ENCODE measurements at places on chromosomes 4 and X.

- no peak for DNase-seq
Measured at GRCh38 chr4:6097581-6097980, 79.3 kb upstream of the C4orf50 start.

DNA sequence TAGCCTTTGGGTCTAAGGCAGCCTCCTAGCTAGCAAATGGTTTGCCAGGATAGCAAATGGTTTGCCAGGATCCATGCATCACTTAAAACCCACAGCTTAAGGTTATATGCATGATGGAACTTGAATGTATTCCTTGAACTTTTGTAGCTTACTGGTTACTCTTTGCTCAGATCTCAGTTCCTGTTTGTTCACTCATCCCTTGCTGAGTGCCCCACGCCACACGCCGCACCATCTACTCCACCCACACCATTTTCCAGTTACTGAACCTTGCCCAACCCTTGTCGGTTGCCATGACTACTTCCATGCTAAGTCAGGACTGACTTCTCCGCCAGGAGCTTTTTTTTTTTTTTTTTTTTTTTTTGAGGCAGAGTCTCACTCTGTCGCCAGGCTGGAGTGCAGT, 29.5 kb upstream of the XIAP start:
- DNase-seq = peak; percentile 78

- DNase-seq = no peak
Measured at GRCh38 chr4:13633671-13634070, 6.1 kb upstream of the BOD1L1 start.

GRCh38 chrX:101362757-101363156, 14.2 kb upstream of the TIMM8A start:
- DNase-seq = no peak

- DNase-seq = no peak
Measured at GRCh38 chrX:77776659-77777058, 9.4 kb downstream of the ATRX start.

- DNase-seq = no peak
Measured at GRCh38 chr4:4590546-4590945, 48.7 kb upstream of the STX18 start.

DNA sequence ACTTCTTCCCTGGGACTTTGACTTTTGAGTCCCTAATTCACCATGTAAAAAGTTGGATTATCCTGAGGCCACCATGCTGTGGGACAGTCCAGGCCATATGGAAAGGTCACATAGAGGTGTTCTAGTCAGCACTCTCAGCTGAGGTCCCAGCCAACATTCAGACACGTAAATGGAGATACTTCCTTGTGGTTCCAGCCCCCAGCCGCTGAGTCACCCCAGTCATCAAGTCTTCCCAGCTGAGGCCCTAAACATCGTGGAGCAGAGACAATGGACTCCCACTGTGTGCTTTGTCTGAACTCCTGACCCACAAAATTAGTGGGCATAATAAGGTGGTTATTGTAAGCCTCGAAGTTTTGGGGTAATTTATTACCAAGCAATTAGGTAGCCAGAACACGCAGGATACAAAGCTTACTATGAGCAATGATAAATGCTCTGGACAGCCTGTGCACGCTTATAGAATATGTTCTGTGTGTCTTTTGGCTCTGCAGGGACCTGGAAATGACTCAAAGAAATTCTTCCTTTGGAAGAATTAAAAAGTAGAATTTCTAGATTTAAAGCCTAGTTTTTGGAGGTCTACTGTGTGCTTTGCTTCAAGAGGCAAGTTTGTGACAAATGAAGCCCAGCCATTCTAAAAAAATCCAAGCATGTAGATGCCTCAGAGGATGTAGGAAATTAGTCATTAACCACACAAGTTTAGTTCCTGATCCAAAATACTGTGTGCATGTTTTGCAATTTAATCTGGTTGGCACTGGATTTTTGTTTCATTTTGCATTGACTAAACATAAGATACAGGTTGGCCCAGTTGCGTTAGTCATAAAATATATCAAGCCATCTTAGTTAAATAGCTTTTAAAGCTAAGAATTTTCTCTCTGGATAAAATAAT, 33.2 kb upstream of the SLC9A7 start:
- DNase-seq = peak; percentile 72

DNA sequence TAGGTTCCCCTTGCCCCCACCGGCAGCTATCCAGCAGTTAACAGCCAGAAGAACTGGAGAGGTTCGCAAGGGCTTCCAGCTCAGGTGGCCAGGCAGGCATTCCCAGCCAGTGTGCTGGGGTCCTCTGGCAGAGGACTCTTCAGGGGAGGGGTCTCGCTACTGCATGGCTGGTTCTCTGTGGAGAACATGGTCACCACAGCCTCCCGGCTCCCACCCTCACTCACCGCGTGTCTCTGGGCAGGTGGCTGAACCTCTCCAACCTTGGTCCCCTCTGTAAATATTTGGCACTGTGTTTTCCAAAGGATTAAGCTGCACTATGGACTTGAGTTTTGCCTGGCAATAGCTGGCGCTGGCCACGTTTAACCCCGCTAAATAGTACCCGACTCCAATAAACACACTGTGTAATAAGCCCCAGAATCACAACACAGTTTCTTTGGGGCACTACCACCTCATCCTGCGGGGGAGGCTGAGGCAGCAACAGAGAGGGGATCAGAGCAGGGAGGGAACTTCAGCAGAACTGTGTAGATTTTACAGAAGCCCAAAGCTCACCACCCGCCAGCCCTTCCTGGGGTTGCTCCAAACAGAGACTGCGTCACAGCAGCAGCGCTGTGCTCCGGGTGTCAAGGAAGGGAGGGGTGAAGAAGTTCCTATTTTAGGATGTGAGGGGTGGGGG, 15.2 kb downstream of the BCOR start:
- DNase-seq = no peak

DNA sequence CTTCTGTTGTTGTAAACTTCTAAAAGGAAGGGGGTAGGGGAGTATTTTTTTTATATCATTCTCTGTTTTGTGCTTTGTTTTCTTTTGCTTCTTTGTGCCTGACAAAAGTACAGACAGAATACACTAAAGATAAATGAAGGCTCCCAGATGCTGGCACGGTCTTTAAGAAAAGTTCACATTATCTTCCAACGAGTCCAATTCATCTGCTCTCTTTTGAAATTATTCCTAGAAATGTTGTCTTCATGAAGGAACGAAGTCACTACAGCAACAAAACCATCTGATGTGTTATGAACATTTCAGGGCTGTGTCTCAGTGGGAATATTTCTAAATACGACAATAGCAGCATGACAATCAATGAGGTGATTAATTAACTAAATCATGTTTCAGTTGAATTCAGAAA, 813.8 kb upstream of the HTR2C start:
- no peak for DNase-seq

DNA sequence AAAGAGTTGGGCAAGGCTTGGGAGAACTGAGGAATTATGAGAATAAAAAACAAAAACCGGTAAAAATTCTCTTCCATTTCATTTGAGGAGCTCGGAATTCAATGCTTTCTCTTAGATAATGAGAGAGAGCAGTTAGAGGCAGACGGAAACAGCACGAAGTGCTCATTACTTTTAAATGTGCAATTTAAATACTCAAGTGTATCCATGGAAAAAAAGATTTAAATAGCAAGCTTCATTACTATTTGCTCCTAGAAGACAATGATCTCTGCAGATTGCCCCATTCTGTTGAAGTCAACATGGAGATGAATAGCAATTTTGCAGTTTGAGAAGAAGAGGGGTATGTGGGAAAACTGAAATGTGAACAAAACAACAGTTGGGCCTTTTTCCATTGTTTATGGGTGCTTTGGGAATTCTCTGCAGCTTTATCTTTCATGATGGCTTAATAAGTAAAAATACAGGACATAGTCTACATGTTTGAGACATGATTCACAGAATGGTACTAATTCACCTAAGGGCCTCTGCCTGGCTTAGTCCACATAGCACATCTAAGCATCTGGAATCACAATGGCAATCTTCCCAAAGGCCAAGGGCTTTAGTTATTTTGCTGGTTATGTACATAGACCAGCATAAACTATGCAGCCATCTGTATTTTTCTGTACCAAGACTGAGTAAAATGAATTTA, 512.7 kb upstream of the FAT1 start:
- DNase-seq = no peak

GRCh38 chr4:37690976-37691375, 4.8 kb upstream of the RELL1 start:
- no peak for DNase-seq

Data from epithelial cell of prostate (primary cell).